ENCODE measurements at places on chromosomes 6 and 20. TPM values are rescaled to one million over a fixed set of nuclear protein-coding genes. Genes with fewer than 3 reads are reported as not detected.

Gene C2
- total RNA-seq: 0.92 TPM

Gene OR12D3
- not detected for total RNA-seq

Gene BPIFB4
- total RNA-seq: not detected

Gene MROH8
- 2.1 TPM for total RNA-seq

Gene WFDC11
- not detected for total RNA-seq

Gene KCNQ5
- 13.3 TPM for total RNA-seq
